M059J (cell line): ENCODE measurements at places on chromosomes 2 and 18.

DNA sequence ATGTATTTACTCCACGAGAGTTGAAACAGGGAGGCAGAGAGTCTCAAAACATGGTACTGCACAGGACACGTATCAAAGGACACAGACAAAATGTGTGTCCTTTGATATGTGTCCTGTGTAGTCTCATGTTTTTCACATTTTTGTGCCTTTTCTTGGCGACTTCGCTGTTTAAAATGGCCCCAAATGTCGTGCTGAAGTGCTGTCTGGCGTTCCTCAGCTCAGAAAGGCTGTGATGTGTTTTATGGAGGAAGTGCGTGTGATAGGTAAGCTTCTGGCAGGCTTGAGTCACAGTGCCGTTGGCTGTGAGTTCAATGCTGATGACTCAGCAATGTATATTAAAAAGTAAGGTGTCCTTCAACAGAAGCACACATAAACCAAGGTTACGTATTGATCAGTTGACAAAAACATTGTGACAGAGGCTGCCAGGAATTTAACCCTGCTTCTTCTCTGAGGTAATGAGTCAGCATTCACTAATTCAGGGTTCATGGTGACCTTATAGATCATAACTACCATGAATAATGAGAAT is 78.2 kb downstream of the DYSF start:
- DNase-seq = peak; percentile 80

DNA sequence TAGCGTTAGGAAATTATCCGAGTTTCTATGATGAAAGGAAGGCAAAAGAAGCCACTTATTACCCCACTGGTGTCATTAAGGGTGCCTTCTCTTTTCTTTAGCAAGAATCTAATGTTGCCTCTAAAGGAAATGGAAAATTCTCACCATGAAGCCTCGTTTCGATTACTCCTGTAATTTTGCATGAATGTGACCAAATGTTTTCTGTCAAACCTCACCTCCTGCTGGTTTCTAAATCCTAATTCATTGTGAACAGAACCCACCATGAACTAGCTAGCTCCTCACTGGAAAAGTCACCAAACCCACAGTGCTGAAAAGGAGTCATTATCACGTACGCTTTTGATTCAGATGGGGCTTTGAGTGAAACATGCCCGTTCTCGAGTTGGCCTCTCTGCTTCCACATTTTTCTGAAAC is 119.9 kb downstream of the COPS8 start:
- no peak for DNase-seq

DNA sequence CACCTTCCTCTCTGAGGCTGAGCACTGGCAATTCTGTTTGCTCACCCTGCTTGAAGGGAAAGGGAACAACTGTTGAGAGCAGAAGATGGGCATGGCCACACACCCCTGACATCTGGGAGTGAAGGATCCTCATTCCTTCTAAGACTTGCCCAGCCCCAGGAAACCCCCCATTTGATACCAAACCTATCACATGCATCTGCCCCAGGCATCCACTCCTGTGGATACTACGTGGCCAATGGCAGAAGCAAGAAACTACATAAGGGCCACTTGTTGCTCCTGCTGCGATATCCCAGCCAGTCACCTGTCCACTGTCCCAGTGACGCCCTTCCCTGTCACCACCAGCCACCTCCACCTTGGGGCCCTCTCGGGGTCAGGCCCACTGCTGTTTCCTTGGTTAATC is 185.2 kb downstream of the SMAD2 start:
- DNase-seq = no peak

- DNase-seq = no peak
Measured at GRCh38 chr18:42334931-42335330, 379.9 kb downstream of the PIK3C3 start.

GRCh38 chr2:23480957-23481797 is 96.2 kb downstream of the KLHL29 start:
- DNase-seq = peak; percentile 76

GRCh38 chr18:11391661-11392060 is 217.7 kb upstream of the SLC35G4 start:
- peak; percentile 89 for DNase-seq

GRCh38 chr18:75802681-75803080 is 375.2 kb upstream of the SMIM21 start:
- DNase-seq = no peak

- DNase-seq = no peak
Measured at GRCh38 chr18:73961804-73962203, 185.8 kb downstream of the FBXO15 start.

DNA sequence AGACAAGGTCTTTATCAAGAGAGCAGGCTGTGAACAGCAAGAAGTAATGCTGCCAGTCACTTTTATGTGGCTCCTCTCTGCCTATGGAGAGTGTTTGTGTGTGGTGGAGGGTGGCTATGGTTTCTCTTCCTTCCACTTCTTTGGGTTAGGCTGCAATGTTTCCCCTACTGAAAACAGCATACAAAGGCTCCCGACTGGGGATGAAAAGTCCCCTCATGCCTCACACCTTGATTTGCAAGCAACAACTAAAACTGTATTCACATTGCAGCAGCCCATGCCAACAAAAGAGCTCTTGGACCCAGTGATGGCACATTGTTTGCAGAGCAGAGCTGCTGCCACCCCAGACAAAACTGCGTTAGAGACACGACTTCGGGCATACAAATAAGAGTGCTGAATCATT is 301.6 kb downstream of the SLC8A1 start:
- DNase-seq = no peak

- no peak for DNase-seq
Measured at GRCh38 chr2:15763106-15763821, 171.6 kb downstream of the DDX1 start.

GRCh38 chr2:240929364-240930095 is 23.4 kb downstream of the CROCC2 start:
- DNase-seq = no peak

DNA sequence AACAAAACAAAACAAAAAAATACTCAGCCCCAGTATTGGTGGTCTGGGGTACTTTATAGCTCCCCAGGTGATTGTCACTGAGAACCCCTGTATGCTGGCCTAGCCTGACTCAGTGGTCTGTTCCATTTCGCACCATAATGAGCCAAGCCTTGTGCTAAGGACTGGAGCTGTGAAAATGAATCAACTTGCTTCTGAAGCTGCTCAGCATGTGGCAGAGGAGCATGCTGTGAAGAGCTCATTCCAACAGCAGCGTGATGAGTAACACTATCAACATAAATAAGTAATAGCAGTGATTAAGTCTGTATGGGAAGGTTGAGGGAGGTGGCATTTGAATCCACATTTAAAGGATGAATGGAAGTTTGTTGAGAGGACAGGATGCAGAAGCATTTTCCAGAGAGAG is 67.2 kb upstream of the ATL2 start:
- DNase-seq = peak; percentile 57

GRCh38 chr18:33375829-33376228 is 64.7 kb downstream of the CCDC178 start:
- DNase-seq = no peak

DNA sequence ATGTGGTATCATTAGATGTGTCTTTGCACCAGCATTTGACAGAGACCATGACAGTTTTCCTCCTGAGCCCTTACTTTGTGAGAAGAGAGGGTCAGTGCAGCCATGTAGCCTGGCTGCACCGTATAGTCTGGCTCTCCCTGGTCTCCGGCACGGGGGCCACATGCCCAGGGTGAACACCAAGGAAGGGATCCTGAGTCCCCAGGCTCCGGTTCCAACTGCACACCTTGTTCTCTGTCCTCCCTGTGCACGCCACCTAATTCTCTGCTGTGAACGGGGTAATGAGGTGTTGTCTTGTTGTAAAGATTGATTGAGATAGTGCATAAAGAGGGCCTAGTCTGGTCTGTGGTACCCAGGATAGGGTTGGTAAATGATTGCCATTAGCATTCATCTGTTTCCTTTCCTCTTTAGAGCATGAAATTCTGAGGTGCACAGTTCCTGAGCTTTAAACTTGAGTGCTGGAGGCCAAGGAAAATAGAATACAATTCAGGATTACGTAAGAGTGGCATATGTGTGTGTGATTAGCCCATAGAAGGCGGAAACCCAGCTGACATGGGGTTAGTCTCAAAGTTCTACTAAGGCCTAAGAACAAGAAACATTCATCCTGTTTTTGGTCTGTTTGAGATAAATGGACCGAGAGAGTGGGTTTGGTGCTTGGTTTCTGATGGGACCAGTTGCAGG is 55.5 kb downstream of the NCK2 start:
- DNase-seq = no peak

DNA sequence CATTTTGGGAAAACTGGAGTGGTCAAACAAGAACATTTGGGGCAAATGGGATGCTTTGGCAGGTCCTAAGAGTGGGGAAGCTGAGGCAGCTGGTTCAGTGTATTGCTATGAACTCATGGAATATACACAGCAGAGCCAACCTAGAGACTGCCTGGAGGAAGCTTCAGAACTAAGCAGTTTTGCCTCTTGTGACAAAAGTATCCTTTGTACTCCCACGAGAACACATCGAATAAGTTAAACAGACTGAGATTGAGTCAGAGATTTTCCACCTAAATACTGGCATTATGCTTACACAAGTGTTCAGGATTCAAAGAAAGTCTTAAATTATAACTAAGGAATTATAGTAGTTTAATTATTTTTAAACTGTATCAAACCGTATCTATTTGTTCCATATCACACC is 5.2 kb upstream of the ARMC9 start:
- DNase-seq = no peak

DNA sequence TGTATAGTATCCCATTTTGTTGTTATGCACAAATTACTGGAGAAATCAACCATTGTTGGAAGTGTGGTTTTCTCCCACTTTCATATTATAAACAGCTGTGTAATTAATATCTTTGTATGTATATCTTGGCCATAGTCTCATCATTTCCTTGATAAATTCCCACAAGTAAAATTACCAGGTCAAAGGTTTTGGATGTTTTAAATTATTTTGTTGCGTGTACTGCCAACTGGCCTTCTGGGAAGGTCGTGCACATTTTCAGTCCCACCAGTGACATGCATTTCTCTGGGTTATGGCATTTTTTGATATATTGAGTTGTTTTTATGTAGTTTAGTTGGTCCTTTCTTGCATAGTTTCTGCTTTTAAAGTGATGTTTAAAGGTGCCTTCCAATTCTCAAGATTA is 41.5 kb downstream of the TSHZ1 start:
- DNase-seq = no peak

- DNase-seq = peak; percentile 71
Measured at GRCh38 chr18:51195451-51196117, 1.9 kb downstream of the MEX3C start.

- DNase-seq = no peak
Measured at GRCh38 chr2:42102591-42103450, 55.0 kb downstream of the PKDCC start.

GRCh38 chr2:113104054-113104611 is 23.3 kb upstream of the IL1RN start:
- no peak for DNase-seq

GRCh38 chr2:195706161-195706900 is 49.3 kb downstream of the SLC39A10 start:
- no peak for DNase-seq

DNA sequence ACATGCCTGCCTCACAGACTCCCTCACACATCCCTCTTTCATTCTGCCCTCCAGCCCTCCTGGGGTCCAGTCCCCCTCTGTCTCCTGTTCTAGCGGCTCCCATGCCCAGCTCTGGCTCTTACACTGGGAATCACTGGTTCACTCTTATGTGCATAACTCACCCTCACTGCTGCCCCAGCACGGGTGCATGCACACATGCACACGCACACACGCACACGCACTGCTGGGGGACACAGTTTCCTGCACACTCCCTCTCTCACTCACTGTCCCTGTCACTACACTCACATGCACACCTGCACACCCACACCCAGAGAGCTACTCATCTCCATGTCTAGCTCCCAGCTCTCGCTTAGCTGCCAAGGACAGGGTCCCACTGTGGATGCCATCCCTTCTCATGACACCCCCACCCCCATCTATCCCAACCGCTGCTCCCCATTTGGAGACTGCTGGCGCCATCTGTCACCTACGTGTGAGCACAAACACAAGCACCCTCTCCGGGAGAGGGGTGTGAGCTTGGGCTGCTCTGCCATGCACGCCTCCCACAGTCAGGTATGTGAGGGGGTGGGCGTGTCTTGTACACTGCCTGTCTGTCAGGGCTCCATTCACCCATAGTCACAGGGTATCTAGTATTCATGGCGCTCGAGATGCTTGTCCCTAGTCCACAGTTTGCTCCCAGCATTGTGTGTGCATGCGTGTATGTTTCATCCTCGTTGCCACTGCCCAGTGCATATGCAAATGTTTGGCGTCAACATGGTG is 1.8 kb downstream of the ASIC4 start:
- DNase-seq = no peak

- DNase-seq = no peak
Measured at GRCh38 chr2:43258547-43259156, 32.2 kb upstream of the ZFP36L2 start.

DNA sequence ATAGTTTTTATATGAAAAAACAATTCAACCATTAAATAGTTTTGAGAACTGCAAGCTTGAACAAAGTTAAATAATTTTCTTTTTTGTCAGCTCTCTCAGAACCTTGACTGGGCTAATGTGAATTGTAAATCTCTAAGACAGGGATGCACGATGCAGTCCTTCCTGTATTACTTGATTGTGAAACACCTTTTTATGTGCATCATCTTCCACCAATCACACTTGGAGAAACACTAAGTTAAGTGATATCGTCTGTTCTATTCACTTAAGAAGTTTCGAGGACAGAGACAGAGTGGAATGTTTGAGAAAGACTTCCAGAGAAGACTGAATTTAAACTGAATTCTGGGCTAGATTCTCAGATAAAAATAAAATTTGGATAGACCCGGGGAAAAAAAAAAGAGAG is 238.2 kb downstream of the MREG start:
- no peak for DNase-seq

DNA sequence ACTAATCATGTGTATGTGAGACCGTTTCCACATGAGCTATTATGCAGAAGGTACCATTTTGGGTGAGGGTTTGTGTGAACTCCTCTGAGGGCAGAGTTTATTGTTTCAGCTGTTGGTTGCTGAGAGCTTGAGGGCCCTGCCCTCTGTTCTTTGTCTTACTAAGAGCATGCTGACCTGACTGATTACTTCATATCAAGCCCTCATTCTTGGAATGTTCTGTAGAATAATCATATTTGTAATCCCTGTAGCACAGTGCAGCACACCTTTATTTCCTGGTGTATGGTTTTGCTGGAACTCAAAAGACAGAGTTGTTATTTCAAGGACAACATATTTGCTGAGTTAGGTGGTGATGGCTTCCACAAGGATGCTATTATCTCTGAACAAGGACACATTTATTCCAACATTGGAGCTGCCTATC is 118.5 kb downstream of the GALNT3 start:
- DNase-seq = no peak

- DNase-seq = peak; percentile 24
Measured at GRCh38 chr18:5879479-5879882, 15.8 kb downstream of the TMEM200C start.

DNA sequence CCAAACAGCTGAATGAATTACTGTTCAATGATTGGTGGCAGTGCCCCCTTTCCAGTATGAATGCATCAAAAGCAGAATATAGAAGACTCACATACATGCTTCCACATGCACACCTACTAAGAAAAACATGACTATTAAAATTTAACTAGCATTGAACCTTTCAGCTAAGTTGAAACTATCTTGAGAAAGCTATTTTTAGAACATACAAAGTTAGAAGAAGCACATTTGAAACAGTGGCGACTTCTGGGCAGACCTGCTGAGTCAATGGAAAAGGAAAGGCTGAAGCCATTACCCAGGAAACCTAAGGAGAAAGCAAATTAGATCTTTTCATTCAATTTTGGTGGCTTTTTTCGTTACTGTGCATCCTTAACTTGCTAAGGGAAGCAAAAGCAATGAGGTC is 55.9 kb downstream of the PLA2R1 start:
- no peak for DNase-seq

GRCh38 chr18:11689669-11690565 is 853 bp downstream of the GNAL start:
- peak; percentile 19 for DNase-seq

GRCh38 chr18:45871431-45872084 is 46.1 kb downstream of the SIGLEC15 start:
- peak; percentile 66 for DNase-seq
